Ascending aorta (tissue), 2 donors: ENCODE measurements at places on chromosomes 5 and 9. TPM values are rescaled to one million over a fixed set of nuclear protein-coding genes. Genes with fewer than 3 reads are reported as not detected.

DNA sequence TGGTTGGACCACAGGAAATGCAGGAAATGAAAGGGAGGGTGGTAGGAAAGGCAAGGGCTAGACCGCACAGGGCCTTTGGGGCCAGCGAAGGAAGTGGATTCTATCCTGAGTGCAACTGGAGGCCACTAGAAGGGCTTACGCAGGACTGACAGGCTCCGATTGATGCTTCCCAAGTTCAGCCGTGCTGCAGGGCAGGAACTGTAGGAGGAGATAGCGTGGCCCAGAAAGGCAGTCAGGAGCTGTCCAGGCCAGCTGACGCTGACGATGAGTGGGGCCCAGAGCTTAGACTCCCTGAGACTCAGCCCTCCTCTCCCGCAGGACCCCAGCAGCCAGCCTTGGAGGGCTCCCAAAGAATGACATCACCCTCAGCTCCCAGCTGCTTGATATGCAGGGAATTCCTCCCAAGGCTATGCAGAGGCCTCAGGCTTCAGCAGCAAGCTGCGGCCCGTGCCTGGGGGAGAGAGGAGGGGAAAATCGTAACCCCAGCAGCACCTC, 48.8 kb downstream of the KCNIP1 start:
- no peak overlapping the region for H3K4me3 ChIP-seq
- no peaks in the 10 kb centered on the region for H3K36me3 ChIP-seq
- no peaks in the 10 kb centered on the region for H3K4me1 ChIP-seq

DNA sequence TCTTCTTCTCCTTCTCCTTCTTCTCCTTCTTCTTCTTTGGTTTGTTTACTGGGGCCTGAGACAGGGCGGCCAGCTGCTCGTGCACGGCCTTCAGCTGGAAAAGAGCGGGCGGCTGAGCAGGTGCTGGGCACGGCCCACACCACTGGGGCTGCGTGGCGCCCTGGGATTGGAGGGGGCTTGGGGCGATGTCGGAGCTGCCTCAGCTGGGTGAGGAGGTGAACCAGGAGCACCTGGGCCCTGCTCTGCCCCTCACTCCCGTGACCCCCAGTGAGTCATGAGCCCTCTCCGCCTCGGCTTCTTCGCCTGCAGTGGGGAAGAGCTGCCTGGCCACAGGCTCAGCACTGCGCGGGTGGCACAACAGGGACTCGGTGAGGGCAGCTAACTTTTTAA, 14.9 kb downstream of the BRD3OS start:
- H3K4me1 ChIP-seq, result no peaks in the 10 kb centered on the region
- no peak overlapping the region for H3K27ac ChIP-seq
- no peaks in the 10 kb centered on the region for H3K27me3 ChIP-seq
- DNase-seq, result no peak
- H3K36me3 ChIP-seq, result peaks cover 94% of the 10 kb centered on the region
- no peak overlapping the region for H3K4me3 ChIP-seq

Gene DIPK1B
- 86.2 TPM for total RNA-seq

Gene FBP2
- not detected for total RNA-seq

DNA sequence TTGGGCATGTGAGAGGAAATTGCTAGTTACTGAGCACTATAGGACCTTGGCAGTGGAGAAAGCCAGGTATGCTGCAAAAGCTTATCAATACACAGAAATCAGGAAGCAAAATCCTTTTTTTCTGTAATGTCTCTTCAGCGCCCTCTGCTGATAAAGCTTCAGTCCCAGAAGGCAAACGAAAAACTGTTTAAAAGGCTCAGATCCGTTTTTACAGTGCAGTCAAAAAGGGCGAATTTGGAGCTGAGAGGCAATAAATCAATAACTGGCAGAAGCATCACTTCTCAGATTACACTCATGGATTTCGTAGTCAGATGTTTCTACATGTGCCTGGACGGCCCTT, 1.1 kb upstream of the MAN2A1 start:
- no peaks in the 10 kb centered on the region for H3K27me3 ChIP-seq
- H3K4me3 ChIP-seq, result peak overlapping the region; percentile 98
- H3K27ac ChIP-seq, result peak overlapping the region; percentile 99
- H3K4me1 ChIP-seq, result peaks cover 9% of the 10 kb centered on the region

DNA sequence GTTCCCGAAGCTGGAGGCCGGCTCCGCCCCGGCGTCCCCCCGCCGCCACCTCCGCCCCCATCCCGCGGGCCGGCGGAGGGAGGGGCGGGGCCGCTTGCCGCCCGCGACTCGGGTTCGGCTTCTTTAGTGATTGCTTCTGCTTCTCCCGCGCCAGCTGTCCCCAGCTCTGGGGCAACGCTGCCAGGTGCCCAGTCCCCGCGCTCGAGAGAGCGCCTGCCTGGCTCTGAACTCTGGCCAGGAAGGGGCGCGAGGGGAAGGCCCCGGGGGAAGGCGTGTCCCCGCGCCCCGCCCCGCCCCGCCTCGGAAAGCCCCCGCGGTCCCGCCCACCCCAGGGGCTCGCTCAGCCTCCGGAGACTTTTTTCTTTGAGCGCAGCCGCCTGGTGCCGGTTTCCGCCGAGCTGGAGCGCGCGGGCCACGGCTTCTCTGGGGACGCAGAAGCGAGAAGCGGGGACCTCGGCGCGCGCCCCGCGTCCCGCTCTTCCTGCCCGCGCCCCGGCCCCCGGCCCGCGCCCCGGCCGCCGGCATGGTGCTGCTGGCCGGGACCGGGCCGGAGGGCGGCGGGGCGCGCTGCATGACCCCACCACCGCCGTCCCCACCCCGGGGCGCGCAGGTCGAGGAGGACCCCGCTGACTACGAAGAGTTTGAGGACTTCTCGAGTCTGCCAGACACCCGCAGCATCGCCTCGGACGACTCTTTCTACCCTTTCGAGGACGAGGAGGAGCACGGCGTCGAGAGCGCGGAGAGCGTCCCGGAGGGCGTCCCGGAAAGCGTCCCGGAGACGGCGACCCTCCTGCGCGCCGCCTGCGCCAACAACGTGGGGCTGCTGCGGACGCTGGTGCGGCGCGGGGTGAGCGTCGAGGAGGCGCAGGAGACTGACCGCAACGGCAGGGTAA, at the start of gene ANKRD33B:
ANKRD33B (plus strand) TSS at position 126 of the 893 bp plus-strand sequence; CDS start at position 524, 398 bp downstream.
- peak within 1 kb of the TSS; percentile 76 for H3K4me3 ChIP-seq
- H3K36me3 ChIP-seq, result no peaks in the 10 kb centered on the region
- no peaks in the 10 kb centered on the region for H3K27me3 ChIP-seq
- peak within 1 kb of the TSS; percentile 50 for H3K27ac ChIP-seq
- H3K4me1 ChIP-seq, result peaks cover 21% of the 10 kb centered on the region
- no peak for DNase-seq

DNA sequence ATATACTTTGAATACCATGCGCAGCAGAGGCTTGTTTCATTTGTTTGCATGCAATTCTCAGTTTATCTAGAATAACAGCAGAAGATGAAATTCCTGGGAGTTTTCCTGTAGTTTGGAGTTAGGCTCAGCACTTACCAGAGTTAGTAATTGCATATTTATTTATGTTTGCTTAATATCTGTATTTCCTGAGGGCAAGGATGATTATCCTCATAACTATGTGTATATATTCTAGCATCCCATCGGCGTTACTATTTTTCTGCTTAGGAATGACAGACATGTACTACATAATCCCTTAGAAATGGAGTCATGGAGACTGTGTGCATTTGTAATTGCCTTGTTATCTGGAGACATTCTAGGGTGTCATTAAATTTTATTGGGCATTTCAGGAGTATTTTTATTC, 1184.8 kb downstream of the DTWD2 start:
- no peaks in the 10 kb centered on the region for H3K4me1 ChIP-seq
- H3K27me3 ChIP-seq, result no peaks in the 10 kb centered on the region

GRCh38 chr5:26482810-26483375, 555.5 kb downstream of the CDH9 start:
- H3K36me3 ChIP-seq, result no peaks in the 10 kb centered on the region
- no peak for DNase-seq
- peak overlapping the region; percentile 36 for H3K4me3 ChIP-seq
- no peaks in the 10 kb centered on the region for H3K4me1 ChIP-seq
- no peaks in the 10 kb centered on the region for H3K27me3 ChIP-seq
- H3K27ac ChIP-seq, result no peak overlapping the region

DNA sequence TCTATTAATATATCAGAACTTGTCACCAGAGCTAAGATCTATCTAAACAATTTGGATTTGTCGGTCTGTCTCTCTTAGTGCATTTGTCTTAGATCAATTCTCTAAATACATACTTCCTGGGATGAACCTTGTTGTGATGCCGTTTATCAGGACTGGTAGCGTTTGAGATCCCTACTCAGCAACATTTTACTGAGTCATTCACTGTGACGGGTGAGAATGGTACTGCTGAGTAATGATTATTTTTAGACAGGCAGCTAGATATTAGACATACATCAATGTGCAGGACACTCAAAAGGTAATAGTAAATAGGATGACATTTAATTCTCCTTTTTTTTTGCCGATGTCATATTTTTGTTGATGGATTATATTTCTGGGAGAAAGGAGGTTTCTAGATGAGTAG, 209.0 kb downstream of the CSNK1G3 start:
- DNase-seq, result no peak
- H3K27me3 ChIP-seq, result no peaks in the 10 kb centered on the region
- H3K27ac ChIP-seq, result no peak overlapping the region
- H3K36me3 ChIP-seq, result no peaks in the 10 kb centered on the region
- H3K4me1 ChIP-seq, result no peaks in the 10 kb centered on the region

- no peaks in the 10 kb centered on the region for H3K36me3 ChIP-seq
- no peak for DNase-seq
- no peak overlapping the region for H3K4me3 ChIP-seq
Observed at GRCh38 chr9:15222313-15222712, 84.7 kb downstream of the TTC39B start.

Gene CRB2
- total RNA-seq, result not detected

Gene HTR4
- 0.21 TPM for total RNA-seq

DNA sequence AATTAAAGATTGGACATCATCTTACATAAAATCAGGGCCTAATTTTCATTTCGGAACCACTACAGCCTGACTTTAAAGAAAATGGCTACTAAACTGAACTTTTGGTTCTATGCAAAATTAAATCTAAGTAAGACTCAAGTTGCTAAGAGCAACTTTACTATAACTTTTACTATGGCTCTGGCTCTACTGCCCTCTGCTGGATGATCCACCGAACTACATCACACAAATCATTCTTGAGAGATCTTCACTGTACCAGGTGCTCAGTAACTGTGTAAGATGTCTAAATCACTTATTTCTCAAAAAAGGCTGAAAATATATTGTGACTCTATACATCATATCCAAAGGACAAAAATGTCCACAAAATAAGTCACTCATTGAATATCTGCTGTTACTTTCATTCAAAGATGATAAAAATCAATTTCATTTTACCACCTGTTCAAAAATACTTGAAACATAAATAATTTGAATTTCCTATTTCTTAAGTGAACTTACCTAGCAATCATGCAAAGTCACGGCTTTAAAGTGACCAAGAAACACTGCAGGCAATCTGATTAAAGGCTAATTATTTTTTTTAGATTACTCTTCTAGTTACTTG, 13.5 kb downstream of the MOCS2 start:
- H3K27ac ChIP-seq, result no peak overlapping the region
- peaks cover 35% of the 10 kb centered on the region for H3K36me3 ChIP-seq
- H3K4me1 ChIP-seq, result peaks cover under 1% of the 10 kb centered on the region
- H3K4me3 ChIP-seq, result no peak overlapping the region
